A549 treated with Hydrocortisone at 1 μM for 4 hours (cell line): ENCODE measurements at places on chromosomes 11 and 22. TPM values are rescaled to one million over a fixed set of nuclear protein-coding genes. Genes with fewer than 3 reads are reported as not detected.

Gene MS4A18
- total RNA-seq: not detected in 5 replicates

Gene PATE4
- total RNA-seq: not detected in 5 replicates

Gene STX5
- 19.0 to 25.5 TPM (median 24.6 TPM) in 5 replicates for total RNA-seq

Gene UCP2
- total RNA-seq: 82.4 to 114 TPM (median 86.2 TPM) in 5 replicates

Gene IL17REL
- total RNA-seq: 0.05 to 0.06 TPM in 2 of 5 replicates, not detected in the others

Gene THY1
- total RNA-seq: 11.4 to 19.8 TPM (median 13.2 TPM) in 5 replicates

Gene FADS3
- 61.6 to 86.5 TPM (median 77.7 TPM) in 5 replicates for total RNA-seq

Gene FAM168A
- 10.4 to 16.1 TPM (median 14.3 TPM) in 5 replicates for total RNA-seq

Gene EIF4G2
- total RNA-seq: 490 to 851 TPM (median 552 TPM) in 5 replicates

Gene OR5A1
- total RNA-seq: not detected in 5 replicates

Gene ZNF70
- total RNA-seq: 0.75 to 1.6 TPM (median 1.0 TPM) in 5 replicates

Gene HOATZ
- not detected in 5 replicates for total RNA-seq

Gene GDPD4
- total RNA-seq: not detected in 5 replicates

Gene ANO5
- total RNA-seq: 1.1 to 2.2 TPM (median 1.5 TPM) in 5 replicates

Gene MS4A12
- total RNA-seq: not detected in 5 replicates

Gene GSTT2B
- total RNA-seq: 0.22 to 0.36 TPM (median 0.33 TPM) in 5 replicates

Gene LDLRAD3
- 23.9 to 33.0 TPM (median 29.4 TPM) in 5 replicates for total RNA-seq

Gene CYP2R1
- total RNA-seq: 10.1 to 14.4 TPM (median 11.7 TPM) in 5 replicates

Gene UBQLN3
- not detected in 5 replicates for total RNA-seq

Gene MUC6
- total RNA-seq: not detected in 5 replicates

Gene LDHAL6A
- not detected in 5 replicates for total RNA-seq

Gene RTCB
- total RNA-seq: 74.3 to 93.2 TPM (median 77.2 TPM) in 5 replicates

Gene MTMR2
- 21.4 to 31.3 TPM (median 21.9 TPM) in 5 replicates for total RNA-seq

Gene ACTN3
- total RNA-seq: 0.06 TPM in 2 of 5 replicates, not detected in the others

Gene TBX10
- total RNA-seq: not detected in 5 replicates

Gene ZNF280B
- 1.2 to 1.8 TPM (median 1.4 TPM) in 5 replicates for total RNA-seq

Gene SLC22A6
- total RNA-seq: not detected in 5 replicates

Gene LIN7C
- 4.8 to 9.5 TPM (median 5.9 TPM) in 5 replicates for total RNA-seq

Gene NPAT
- total RNA-seq: 3.7 to 6.3 TPM (median 4.0 TPM) in 5 replicates

Gene PHLDA2
- total RNA-seq: 83.4 to 114 TPM (median 108 TPM) in 5 replicates

Gene PTPRCAP
- total RNA-seq: 0.17 to 0.37 TPM (median 0.28 TPM) in 5 replicates

Gene RABL2B
- total RNA-seq: 17.3 to 20.1 TPM (median 17.5 TPM) in 5 replicates

Gene IGSF9B
- total RNA-seq: 1.3 to 3.1 TPM (median 2.1 TPM) in 5 replicates
